ENCODE measurements at places on chromosomes 7 and 10.

GRCh38 chr10:108052981-108053380, 888.5 kb upstream of the SORCS1 start:
- no peak for DNase-seq

- no peak for DNase-seq
These were observed 160.9 kb downstream of the SDK1 start for GRCh38 chr7:3461923-3462322.

- DNase-seq = no peak
These were observed 455.8 kb downstream of the TFEC start for GRCh38 chr7:115574681-115575291.

DNA sequence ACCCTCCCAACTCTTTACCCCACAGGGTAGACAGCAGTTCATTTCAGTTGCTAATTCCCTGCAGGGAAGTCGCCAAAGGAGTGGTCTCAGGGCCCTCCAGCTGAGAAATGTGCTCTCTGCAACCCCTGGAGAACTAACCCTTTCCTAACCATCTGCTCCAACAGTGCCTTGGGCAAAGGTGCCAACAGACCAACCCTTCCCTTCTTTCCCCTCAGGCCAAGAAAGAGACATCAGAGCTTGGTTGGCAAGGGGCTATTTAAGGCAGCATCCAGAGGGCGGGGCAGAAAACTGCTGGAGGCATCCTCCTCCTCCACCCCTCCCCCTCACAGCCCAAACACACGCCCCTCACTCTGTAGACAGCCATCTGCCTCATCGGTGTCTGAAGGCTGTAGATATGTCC, 1.7 kb downstream of the SORBS1 start:
- DNase-seq = no peak

Measured in fibroblast of lung (primary cell).